Activated CD8-positive, alpha-beta T cell treated with anti-CD3 and anti-CD28 coated beads, Interleukin-2, amount 10 ng/mL, durations not matched to agents 7 days and 5 days (primary cell): ENCODE measurements at places on chromosomes 7 and 10. TPM values are rescaled to one million over a fixed set of nuclear protein-coding genes. Genes with fewer than 3 reads are reported as not detected.

DNA sequence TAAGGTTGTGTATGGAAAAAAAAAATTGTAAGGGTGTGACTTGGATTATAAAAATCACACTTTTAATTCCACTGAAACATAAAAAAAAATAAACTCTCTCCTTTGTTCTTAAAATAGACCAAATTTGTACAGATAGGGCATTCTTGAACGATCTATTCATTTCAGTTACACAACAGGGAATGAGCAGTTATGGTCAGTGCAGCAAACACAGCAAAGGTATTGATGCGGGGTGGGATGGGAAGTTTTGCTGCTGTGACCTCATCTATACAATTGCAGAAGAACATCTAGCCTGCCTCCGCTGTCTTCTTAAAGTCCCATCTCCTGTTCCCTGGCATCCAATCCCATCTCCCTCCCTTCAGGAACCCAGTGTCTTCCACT lies 580.2 kb downstream of the SUGCT start:
- DNase-seq, result no peak

DNA sequence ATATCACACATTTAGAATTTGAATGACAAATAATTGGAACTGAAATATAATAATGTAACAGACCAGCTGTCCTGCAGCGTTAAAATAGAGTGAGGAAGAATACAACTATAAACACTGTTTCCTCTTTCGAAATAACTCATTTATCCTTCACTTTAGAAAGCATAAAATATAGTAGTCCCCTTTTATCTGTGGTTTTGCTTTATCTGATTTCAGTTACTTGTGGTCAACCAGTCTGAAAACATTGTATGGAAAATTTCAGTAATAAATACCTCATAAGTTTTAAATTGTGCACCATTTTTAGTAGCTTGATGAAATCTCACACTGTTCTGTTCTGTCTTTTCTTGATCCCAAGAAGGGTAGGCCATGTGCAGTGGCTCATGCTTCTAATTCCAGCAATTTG lies 31.7 kb downstream of the POLR1F start:
- no peak for DNase-seq

DNA sequence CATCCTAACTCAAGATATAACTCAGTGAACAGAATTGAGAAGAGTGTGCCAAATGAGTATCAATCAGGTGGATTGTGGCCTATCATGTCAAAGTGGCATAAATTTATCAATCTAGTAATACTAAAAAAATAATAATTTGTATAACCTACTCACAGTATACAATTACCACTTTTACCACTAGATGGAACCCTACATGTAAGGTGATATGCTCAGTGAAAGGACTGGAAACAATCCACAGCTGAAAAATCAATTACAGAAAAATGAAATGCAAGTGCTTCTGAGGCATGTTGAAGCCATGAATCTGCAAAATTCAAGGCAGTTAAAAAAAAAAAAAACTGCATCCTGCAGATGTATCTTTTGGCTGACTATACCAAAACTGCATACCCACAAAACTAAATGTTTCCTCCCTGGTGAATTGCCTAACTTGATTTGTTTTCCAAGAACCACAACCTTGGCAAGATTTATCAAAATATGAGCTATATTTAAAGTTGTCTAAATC lies 13.9 kb downstream of the ARHGAP19 start:
- no peak for DNase-seq

The PDCD4 gene
- 97.1 TPM for total RNA-seq

The PDE1C gene
- total RNA-seq, result not detected

The OPALIN gene
- not detected for total RNA-seq
